ENCODE measurements at places on chromosomes 5 and 9. TPM values are rescaled to one million over a fixed set of nuclear protein-coding genes. Genes with fewer than 3 reads are reported as not detected.

Gene NFIB
- 16.6 TPM for polyA plus RNA-seq

Gene TSLP
- 0.19 TPM for polyA plus RNA-seq

GRCh38 chr9:624935-625500 is 216.5 kb upstream of the DMRT1 start:
- DNase-seq, result no peak

DNA sequence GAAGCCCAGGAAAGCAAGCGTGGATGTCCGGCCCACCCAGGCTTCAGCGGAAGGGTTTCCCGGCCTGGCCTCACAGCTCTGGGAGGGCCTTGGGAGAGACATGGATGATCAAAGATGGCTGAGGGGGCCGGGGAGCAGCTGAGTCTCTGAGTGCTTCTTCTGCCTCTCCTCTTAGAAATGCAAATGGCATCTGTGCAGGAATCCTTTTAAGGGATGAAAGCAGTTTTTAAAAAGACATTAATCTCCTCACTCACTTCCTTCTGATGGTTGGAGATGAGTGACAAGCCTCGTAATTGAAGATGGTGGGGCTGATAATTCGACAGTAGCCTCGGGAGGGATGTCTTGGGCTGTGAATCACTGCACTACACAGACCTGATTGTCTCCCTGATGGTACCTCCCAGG is 24.3 kb upstream of the PITX1 start:
- DNase-seq, result no peak

- no peak for DNase-seq
Observed at GRCh38 chr9:83655433-83655832, 32.5 kb downstream of the IDNK start.

- DNase-seq, result no peak
Observed at GRCh38 chr5:16909464-16909863, 26.6 kb downstream of the MYO10 start.

DNA sequence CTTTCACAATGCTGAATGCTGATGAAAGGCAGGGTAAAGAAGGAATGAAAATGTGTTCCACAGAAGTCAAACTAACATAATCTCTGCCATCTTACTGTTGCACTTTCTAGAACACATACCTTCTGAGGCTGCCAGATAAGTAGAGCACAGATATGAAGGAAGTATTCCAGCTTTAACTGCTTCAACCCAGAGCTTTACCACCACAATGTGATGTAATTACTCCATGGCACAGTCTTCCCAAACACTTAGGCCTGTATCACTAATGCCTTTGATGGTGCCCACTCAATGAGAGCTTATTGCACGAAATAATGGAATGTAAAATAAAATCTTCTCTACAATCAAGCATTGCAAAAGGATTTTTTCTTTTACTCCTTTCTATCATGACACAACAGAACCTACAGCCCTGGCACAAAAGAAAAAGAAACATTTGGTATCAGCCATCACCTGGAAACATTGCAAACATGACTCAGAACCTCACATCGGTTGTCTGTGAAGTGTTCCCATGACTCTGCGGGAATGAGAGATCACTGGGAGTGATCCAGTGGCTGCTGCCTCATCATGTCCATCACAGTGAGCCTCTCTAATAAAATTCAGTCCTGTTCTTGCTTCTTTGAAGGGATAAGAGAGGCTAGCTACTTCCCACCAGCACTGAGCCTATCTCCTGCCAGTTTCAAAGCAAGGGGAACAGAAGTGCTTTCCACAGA is 385.8 kb downstream of the EFNA5 start:
- no peak for DNase-seq

DNA sequence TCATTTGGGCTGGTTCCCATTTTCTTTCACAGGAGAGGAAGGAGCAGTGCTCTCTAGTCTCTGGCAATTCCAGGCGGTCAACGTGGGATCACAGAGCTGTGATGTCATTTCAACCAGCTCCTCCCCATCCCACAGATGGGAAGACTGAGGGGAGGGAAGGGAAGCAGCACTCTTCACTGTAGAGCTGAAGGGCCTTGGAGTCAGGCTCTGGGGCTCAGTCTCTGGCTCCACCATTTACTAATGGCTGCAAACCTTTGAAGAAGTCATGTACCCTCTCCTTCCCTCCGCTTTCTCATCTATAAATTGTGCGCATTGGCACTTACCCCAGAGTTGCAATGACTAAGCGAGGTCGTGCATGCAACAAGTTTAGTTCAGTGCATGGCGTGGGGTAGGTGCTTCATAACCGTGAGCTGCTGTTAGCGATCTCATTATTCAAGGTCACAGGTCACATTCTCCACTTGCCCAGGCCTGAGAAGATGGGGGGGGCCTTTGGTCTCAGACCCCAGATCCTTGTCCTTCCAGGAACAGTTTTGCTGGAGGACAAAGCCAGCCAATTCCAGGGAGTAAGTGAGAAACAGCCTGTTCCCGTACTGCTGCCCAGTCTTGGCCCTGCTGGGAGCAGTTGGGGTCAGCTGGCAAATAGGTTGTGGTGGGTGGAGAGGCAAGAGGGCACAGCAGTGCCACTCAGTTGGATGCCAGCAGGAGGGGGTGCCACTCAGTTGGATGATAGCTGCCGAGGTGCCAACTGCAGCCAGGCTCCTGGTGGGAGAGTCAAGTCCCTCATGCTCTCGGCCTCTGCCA is 136.7 kb downstream of the RGS3 start:
- DNase-seq, result no peak

All from large intestine (tissue), 12 donors.